ENCODE measurements at places on chromosomes 3 and 15.

DNA sequence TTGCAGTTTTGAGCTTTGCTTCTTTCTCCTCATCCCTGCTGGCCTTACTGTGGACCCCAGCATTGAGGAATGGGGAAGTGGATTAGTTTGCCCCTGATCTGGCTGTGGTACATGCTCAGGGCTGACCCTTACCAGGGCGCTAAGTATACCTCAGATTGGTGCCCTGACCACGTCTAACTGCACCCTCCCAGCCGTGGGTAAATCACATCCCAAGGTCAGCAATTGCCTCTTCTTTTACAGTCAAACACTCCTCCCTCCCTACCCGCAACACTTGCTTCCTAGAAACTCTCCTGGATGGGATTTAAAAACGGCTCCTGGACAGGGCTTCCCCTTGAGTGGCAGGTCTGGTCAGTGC, 437.9 kb downstream of the NR2F2 start:
- DNase-seq: no peak

DNA sequence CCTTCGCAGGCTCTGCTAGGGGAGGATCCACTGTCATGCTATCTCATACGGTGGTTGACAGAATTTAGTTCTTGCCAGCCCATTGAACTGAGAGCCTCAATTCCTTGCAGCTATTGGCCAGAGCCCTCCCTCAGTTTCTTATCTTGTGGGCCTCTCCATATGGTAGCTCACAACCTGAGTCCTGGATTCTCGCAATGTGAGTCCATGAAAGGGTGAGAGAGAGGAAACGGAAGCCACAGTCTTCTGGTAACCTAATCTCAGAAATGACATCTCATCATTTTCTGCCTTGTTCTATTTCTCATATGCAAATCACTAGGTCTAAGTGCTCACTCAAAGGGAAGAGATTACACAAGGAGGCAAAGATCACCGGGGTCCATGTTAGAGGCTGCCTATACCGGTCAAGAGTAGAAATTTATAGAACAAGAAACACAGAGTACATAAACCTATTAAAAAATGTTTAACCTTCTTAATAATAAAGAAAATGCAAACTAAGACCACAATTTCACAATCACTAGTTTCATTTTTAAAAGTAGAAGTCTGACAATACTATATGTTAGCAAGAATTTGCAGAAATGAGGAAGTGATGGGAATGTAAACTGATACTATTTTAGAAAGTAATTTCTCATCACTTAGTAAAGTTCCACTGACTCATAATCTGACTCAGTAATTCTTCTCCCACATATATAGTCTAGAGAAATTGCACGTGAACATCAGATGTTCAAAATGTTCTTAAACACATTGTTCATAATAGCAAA, 378.4 kb upstream of the AGTR1 start:
- DNase-seq: no peak

- DNase-seq: no peak
Measured at GRCh38 chr15:66017000-66017399, 147.7 kb downstream of the RAB11A start.

- DNase-seq: no peak
Measured at GRCh38 chr15:29849218-29849617, 26.9 kb upstream of the TJP1 start.

- no peak for DNase-seq
Measured at GRCh38 chr3:133561679-133562078, 11.8 kb upstream of the CDV3 start.

DNA sequence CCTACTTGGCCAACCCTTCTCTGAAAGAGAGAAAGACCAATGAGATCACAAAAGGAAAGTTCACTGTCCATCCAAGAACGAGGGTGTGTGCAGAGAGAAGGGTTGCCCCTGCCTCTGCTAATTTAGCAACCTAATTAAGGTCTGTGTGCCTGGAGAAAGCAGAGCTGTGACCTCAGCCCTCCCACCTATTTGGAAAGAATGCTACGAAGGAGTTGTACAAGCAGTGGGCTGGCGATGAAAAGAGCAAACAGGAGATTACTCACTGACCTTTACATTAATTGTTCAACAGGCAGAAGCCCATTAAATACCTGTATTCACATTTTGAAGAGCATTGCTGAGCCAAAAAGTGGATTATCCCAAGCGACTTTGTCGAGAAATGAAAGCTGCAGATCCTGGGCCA, 314.9 kb downstream of the NTRK3 start:
- no peak for DNase-seq

GRCh38 chr3:69174871-69175737, 52.7 kb upstream of the LMOD3 start:
- DNase-seq: no peak

GRCh38 chr3:49805367-49805782, 2.3 kb downstream of the INKA1 start:
- no peak for DNase-seq

GRCh38 chr3:111534701-111535100, 7.3 kb upstream of the CD96 start:
- no peak for DNase-seq

GRCh38 chr3:153666991-153667740, 454.0 kb upstream of the ARHGEF26 start:
- DNase-seq: no peak

DNA sequence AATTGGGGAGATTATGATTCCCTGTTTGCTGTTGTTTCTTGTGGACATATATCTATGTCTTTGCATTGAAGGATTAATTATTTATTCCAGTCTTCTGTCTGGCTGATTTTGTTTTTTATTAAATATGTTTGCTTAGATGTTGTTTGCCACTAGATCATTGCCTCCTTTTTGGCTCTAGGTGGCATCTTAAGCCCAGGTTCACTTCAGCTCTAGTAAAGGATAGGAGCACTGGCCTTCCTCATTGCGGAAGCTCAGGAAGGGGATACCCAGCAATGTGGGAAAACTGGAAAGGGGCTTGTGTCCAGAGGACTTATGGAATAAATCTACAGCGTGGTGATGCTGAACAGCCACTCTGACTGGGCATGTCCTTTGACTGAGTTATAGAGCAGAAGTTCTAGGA, 821.6 kb downstream of the PDCD6IP start:
- DNase-seq: no peak

- DNase-seq: no peak
Measured at GRCh38 chr3:119296727-119297122, 2.5 kb downstream of the ARHGAP31 start.

GRCh38 chr3:30231277-30232141, 374.9 kb upstream of the TGFBR2 start:
- DNase-seq: no peak

All from CD8-positive, alpha-beta T cell (primary cell).